ENCODE measurements at places on chromosomes 3 and 15.
A peak's percentile ranks its signal among the peaks of the same experiment; 100 is the strongest.

GRCh38 chr15:66387163-66388042, 691 bp downstream of the MAP2K1 start:
- DNase-seq, result peak; percentile 85

GRCh38 chr3:73772076-73772886, 147.5 kb upstream of the PDZRN3 start:
- DNase-seq, result no peak

- peak; percentile 20 for DNase-seq
Measured at GRCh38 chr15:34722439-34722836, 32.4 kb downstream of the GJD2 start.

GRCh38 chr3:114792159-114792918, 354.7 kb downstream of the ZBTB20 start:
- no peak for DNase-seq

DNA sequence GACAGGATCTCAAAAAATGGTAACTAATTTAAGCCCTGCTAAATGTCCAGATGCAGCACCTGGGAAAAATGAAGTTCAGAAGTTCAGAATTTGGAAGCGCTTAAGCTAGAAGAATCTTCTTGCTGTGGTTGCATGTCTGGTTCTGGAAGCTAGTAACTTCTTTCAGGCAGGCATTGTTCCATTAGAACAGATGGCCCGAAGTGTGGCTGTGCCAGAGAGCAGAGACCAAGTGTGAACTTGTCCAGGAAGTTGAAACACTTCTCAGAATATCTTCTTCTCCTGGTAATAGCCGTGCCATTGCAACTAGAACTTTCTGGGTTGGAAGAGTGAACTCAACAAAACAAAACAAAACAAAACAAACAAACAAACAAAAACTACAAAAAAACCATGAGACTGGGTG, 80.0 kb downstream of the MITF start:
- no peak for DNase-seq

- DNase-seq, result peak; percentile 11
Measured at GRCh38 chr3:116339441-116340028, 105.8 kb downstream of the LSAMP start.

- DNase-seq, result no peak
Measured at GRCh38 chr3:192795021-192795420, 67.7 kb upstream of the FGF12 start.

DNA sequence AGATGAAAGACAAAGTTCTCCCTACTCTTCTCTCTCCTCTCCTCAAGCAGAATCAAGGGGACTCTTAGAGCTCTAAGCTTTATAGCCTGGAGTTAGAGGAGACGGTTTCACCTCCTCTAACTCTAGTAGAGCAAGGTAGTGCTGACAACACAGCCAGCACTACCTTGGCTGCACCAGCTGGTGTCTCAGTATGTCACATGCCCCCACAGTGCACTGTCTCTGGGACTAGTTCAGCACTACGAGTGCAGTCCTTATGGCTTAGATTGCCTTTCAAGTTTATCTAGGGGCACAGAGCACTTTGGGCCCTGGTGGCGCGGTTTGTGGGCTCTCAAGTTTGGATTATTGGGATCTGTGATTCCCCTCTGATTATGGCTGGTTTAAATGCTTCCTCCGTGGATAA, 614.1 kb upstream of the NECTIN3 start:
- no peak for DNase-seq

DNA sequence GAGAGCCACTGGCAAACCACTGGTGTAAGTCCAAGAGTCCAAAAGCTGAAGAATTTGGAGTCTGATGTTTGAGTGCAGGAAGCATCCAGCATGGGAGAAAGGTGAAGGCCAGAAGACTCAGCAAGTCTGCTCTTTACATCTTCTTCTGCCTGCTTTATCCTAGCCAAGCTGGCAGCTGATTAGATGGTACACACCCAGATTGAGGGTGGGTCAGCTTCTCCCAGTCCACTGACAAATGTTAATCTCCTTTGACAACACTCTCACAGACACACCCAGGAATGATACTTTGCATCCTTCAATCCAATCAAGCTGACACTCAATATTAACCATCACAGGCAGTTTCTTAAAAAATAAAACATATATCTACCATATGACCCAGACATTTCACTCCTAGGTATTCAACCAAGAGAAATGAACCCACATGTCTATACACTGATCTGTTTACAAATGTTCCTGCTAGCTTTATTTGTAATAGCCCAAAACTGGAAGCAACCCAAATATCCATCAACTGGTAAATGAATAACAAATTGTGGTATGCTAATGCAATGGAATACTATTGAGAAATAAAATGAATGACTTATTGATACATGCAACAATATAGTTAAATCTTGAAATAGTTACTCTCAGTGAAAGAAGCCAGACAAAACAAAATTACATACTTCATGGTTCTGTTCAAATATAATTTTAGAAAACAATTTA, 373.8 kb downstream of the ZNF385D start:
- DNase-seq, result no peak

GRCh38 chr3:55676643-55677042, 189.5 kb upstream of the WNT5A start:
- peak; percentile 14 for DNase-seq

- peak; percentile 39 for DNase-seq
Measured at GRCh38 chr15:64651601-64652191, 123.7 kb downstream of the RBPMS2 start.

GRCh38 chr15:56367156-56367555, 1.9 kb downstream of the TEX9 start:
- DNase-seq, result no peak

Data from iris pigment epithelial cell (primary cell).